ENCODE measurements at places on chromosomes 3 and 15.

DNA sequence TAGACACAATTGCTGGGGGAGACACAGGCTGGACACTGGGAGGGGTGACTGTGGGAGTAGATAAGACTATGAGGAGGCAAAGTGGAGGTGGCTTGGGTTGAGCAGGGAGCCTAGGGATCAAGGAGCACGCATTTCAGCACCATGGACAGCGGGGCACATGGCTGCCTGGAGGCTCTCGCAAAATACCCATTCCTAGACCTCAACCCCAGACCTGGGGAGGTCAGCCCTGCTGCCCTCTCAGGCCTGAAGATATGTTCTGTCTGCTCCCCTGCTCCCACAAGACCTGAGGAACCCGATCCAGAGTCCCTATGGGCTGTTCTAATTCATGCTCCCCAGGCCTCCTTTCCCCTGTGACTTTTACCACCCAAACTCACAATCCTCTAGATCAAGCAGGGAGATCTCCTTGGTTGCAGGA lies 16.0 kb upstream of the CPEB1 start:
- DNase-seq: peak; percentile 42

DNA sequence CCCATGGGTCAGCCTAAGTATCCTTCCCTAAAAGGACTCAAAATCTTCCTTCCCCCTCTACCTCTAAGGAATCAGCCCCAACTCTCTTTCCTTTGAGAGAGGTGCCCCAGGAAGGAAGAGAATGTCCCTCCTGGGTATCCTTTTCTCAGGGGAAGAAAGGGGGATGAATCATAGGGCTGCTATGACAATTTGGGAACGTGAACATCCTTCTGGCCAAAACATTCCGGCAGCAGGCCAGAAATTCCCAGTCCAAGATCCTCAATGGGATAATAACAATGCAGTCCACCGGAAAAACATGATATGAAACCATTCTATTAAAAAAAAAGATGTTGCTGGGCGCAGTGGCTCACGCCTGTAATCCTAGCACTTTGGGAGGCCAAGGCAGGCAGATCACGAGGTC lies 50.8 kb upstream of the CACNA2D3 start:
- DNase-seq: no peak

DNA sequence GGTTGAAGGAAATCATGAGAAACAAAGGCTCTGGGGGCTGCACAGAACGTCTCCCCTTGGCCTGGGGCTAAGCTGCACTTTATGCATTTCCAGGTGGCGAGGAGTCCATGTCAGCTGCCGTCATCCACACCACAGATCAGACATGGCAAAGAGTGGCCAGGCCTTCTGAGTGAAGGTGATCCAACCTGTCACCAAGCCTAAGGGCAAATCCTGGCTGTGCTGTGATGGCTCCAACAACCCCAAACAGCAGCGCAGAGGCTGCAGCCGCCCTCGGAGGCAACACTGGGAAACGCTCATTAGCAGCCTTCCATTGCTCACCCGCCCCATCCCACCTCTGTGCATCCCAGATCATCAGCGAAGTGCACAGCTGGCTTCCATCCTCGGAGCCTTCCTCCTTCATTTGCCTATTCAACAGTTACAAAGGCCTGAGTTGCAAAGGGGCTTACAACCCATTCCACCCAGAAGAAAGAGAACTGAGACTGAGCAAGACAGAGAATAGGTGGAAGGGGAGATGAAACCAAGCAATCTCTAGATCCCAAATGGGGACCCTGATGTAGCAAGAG lies 55.7 kb downstream of the SRGAP3 start:
- no peak for DNase-seq

DNA sequence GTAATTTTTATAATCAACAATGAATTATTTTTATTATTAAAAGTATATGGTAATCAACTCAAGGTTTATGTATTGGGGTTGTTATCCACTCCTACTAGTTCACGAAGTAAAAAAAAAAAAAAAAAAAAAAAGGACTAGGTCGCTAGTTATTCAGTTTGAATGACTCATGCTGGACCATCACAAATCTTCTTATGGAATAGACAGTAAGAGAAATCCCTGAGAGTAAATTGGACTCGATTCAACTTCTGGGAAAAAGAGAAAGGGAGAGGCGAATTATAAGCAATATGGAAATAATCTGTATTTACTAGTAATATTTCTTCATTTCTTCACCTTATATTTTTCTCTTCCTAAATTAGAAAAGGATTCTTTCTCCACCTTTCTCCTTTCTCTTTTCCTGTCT lies 2.0 kb downstream of the MYEF2 start:
- peak; percentile 33 for DNase-seq

- DNase-seq: no peak
Observed at GRCh38 chr3:42027571-42027970, 63.6 kb upstream of the TRAK1 start.

DNA sequence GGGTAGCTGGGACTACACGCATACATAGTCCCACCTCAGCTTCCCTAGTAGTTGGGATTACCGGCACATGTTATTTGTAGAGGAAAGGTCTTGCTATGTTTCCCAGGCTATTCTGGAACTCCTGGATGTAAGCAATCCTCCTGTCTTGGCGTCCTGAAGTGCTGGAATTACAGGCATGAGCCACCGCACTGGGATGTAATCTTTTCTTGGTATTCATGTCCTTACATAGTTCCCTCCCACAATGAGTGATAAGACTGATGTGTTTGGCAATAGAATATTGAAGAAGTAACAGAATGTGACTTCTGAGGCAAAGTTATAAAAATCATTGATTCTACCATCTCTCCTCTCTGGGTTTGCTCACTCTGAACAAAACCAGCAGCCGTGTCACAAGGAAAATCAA lies 22.7 kb upstream of the ALCAM start:
- DNase-seq: no peak

DNA sequence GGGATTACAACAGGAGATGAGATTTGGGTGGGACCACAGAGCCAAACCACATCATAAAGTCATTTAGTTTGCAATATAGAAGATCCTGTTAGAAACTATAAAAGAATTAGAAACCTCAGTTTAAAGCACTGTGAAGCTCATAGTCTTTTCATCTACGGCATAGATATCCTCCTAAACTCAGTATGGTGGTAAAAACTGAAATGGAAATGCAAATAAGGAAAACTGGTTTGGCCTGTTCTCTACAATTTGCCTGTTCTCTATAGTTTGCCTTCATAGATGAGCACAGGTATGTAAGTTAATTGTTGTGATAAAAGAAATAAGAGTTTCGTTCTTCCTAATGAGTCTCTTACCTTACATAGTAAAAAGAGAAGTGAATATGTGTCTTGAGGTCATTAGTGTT lies 331.6 kb upstream of the ARL6 start:
- no peak for DNase-seq

- DNase-seq: no peak
Observed at GRCh38 chr3:186118692-186119091, 9.8 kb upstream of the ETV5 start.

- peak; percentile 62 for DNase-seq
Observed at GRCh38 chr3:32175607-32176197, 62.8 kb upstream of the CMTM8 start.

DNA sequence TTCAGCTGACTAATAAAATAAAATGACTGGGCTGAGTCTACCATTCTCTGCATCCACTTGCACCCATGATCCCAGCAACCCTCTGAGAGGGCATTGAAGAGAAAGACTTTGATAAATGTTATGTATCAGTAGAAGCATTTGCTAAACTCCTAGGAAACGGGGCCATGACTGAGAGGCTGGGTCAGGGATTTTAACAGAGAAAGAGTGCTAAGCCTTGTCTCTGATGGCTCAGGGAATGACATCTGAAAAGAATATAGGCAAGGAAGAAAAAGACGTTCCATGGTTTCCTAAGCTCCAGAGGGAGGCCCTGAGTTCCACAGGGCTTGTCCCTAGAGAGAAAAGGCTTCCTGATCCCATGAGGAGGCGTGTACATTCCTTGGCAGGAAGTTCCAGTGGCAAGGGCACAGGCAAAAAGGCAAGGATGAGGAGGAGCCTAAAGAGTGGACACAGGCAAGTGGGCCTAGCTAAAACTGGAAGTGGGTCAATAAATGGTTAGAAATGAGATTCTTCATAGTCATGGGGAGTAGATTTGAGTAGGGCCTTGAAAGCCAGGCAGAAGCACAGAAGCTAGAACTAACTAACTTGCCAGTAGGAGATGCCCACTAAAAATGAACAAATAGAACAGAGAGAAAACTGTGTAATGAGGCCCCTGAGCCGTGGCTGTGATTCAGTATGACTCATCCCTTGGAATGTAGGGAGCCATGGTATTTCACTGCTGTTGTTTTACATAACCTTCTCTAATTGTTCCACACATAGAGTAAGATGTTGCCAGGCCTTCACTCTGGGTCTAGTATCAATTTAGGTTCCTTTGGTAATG lies 44.9 kb upstream of the MANF start:
- peak; percentile 93 for DNase-seq

DNA sequence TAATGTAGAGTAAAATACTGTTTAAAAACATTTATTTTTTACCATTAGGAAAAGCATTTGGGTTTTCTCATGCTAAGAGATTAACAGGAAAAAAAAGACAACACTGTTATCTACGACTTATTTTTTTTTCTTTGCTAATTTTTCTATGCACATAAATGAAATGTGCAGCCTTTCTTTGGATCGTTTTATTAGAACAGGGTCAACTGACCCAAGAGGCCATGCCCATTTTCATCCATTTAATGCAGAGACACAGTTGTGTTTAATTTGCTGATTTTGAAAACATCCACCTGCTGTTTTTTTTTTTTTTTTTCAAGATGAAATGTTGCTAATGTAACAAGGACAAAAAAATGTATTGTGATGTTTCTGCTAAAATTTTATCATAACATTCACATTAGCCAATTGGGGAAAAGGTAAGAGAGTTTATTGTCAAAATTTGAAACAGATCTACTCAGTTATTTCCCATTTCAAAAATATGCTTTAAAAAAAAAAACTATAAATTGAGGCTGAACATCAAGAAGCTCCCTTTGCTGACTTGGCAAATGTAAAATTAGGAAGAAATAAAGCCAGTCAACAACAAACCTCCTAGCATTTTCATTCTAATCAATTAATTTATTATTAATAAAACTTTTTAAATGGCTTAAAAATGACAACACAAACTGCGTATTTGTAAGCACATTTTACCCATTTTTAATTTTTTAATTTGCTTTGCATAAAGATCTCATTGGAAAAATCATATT lies 485.2 kb downstream of the ROBO2 start:
- no peak for DNase-seq

- DNase-seq: no peak
Observed at GRCh38 chr3:90221900-90222299, 1114.5 kb downstream of the EPHA3 start.

DNA sequence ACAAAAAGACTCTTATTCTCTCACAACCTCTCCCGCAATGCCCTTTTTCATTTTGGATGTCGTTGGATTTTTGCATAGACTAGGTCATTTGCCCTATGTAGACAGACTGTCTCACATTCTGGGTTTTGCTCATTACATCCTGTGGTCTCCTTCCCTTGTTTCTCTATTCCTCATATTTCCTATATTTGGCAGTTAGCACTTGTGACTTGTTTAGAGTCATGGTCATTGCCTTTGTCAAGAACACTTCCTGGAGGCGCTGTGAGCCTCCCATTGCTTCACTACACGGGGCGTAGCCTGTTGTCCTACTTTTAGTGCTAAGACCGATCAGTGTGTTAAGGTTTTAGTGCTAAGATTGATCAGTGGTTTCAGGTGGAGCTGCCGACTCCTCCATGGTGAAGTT lies 16.1 kb upstream of the TATDN2 start:
- DNase-seq: no peak

DNA sequence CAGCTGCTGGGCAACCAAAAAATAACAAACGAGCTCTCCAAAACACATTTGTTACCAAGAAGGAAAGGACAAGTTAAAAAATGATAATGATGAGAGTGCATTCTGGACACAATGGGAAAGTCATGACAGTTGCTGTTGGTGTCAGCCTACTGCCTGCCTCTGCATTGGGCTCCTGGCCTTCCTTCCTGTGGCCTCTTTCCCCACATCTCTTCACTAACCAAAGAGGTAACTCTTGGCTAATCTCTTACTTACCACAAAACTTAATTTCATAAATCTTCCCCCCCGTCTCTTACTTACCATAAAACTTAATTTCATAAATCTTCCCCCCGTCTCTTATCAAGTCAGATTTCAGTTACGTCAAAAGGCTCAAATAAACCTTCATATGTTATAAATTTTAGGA lies 58.6 kb downstream of the AGTR1 start:
- DNase-seq: no peak

DNA sequence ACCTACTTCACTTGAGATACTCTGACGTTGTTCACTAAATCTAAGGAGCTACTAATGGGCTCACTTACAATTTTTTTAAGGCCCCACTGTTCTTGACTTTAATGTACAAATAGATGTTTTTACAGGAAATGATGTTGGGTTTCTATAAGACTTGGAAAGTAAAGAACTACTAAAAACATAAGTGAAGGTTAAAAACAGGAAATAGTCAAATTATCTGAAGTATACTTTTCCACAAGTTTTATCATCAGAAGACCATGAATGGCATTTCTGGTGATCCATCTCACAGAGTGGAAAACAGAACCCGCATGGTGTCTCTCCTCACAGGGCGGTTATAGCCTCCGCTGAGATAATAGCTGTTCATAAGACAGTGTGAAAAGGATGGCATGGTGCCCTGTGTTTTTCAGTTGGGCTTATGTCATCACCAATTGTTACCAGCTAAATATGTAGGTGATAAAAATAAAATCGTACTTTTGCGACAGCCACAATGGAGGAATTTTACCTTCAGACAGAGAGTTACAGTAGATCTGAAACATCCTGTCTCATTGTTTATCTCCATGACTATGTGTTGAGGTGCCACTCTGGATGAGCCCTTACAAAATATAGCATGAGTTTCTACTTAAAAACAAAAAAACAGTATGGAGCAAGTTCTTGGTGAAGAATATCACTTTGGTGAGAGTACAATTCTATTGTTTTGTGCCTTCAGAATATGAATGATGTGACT lies 462.4 kb downstream of the RAP2B start:
- no peak for DNase-seq

GRCh38 chr3:174242311-174243041 lies 616.7 kb upstream of the NAALADL2 start:
- no peak for DNase-seq

- no peak for DNase-seq
Observed at GRCh38 chr3:71726146-71726545, 944 bp upstream of the EIF4E3 start.

GRCh38 chr15:66928101-66928500 lies 137.3 kb upstream of the SMAD3 start:
- DNase-seq: no peak

- DNase-seq: no peak
Observed at GRCh38 chr3:78880603-78881461, 887.0 kb downstream of the ROBO1 start.
